Activated T-helper 1 cell treated with Interleukin-2 at 50 U/mL for 16 hours (primary cell): ENCODE measurements at places on chromosomes 13 and 19.

DNA sequence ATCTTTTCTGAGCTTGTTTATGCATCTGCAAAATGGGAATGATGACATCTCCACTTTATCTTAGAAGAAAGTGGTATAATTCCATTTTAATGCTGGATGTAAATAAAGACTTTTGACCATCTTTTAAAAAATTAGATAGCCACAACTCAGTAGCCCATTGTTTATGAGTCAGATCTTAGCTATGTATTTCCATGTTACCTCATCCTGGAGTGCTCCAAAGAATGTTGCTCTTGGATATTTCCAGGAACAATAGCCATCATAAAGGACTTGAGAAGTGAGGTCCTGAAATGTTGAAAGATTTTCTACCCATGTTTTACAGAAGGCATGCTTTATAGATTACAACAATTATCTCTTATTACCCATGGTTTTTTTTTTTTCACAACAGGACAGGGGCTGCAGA is 229.3 kb upstream of the EDNRB start:
- no peak for DNase-seq

DNA sequence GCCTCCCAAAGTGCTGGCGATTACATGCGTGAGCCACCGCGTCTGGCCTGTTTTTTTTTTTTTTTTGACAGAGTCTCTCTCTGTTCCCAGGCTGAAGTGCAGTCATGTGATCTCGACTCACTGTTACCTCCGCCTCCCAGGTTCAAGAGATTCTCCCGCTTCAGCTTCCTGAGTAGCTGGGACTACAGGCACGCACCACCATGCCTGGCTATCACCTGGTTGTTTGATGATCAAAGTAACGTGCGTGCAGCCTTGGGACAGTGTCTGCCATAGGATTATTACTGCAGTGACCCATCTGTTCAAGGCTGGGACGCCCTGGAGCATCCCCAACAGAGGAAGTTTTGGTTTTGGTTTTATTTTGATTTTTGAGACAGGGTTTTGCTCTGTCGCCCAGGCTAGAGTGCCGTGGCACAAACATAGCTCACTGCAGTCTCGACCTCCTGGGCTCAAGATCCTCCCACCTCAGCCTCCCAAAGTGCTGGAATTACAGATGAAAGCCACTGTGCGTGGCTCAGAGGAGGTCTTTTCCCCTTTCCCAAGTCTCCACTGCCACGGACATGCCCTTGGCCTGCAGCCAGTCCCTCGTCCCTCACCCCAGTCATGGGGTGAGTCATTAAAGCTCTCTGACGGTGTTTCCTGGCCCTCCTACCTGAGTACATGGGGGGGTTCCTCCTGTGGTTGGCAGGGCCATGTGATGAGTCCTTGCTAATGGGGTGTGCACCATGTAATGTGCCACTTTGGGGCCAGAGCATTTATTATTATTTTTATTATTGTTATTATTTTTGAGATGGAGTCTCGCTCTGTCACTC is 65.6 kb downstream of the IER2 start:
- peak; percentile 20 for DNase-seq

DNA sequence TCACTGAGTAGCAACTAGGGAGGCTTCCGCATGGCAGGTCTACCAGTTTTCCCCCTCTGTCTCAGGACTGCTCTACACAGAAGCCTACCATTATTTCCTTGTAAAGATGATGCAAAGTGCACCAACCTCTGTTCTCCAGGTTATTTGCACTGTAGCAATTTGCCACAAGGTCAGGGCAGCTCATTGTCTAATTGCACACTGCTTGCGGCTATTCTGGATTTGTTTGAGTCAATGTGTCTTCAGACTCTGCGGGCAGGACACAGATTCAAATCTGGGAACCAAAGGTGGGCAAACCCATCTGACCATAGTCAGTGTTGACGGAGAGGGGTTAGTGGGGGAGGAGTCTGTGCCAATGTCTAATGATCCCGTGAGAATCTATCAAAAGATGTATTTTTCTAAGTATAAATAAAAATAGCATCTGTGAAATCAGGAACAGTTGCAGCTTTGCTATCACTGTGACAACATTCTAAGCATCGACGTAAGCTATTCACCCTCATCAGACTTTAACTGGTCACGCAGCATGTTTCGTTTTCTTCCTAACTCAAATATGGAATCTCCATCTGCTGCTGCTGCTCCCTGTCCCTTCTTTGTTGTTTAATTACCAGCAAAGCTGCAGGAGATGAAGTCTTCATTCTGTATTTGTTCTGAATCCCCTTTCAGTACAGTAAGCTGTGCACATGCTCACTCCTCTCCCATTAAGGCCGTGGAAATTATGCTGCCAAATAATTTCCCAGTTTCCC is 26.4 kb downstream of the CYSLTR2 start:
- no peak for DNase-seq

- DNase-seq = no peak
These were observed 8.9 kb downstream of the RTBDN start for GRCh38 chr19:12825254-12826131.

- no peak for DNase-seq
These were observed 21.0 kb upstream of the SPRY2 start for GRCh38 chr13:80361883-80362327.

GRCh38 chr13:47598340-47598911 is 402.6 kb downstream of the SUCLA2 start:
- no peak for DNase-seq
